ENCODE measurements at places on chromosomes 1 and 21.

GRCh38 chr1:79737193-79737592 lies 730.7 kb upstream of the ADGRL4 start:
- DNase-seq: no peak

DNA sequence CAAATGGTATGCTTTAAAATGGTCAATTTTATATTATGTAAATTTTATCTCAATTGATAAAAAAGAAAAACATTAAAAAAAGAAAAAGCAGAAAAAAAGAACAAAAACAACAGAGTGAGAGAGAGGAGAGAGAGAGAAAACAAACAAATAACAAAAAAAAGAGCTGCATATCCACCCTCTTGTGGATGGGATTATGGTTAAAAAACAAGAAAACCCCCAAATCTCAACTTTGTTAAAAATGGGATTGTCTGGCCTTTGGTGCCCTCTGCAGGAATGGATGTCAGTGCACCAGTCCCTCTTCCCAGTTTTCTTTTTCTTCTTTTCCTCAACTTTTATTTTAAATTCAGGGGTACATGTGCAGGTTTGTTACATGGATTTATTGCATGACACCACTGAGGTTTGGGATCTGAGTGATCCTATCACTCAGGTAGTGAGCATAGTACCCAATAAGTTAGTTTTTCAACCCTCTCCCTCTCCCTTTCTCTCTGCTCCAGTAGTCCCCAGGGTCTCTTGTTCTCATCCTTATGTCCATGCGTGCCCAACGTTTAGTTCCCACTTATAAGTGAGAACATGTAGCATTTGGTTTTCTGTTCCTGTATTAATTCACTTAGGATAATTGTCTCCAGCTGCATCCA lies 28.1 kb downstream of the RNF187 start:
- no peak for DNase-seq

DNA sequence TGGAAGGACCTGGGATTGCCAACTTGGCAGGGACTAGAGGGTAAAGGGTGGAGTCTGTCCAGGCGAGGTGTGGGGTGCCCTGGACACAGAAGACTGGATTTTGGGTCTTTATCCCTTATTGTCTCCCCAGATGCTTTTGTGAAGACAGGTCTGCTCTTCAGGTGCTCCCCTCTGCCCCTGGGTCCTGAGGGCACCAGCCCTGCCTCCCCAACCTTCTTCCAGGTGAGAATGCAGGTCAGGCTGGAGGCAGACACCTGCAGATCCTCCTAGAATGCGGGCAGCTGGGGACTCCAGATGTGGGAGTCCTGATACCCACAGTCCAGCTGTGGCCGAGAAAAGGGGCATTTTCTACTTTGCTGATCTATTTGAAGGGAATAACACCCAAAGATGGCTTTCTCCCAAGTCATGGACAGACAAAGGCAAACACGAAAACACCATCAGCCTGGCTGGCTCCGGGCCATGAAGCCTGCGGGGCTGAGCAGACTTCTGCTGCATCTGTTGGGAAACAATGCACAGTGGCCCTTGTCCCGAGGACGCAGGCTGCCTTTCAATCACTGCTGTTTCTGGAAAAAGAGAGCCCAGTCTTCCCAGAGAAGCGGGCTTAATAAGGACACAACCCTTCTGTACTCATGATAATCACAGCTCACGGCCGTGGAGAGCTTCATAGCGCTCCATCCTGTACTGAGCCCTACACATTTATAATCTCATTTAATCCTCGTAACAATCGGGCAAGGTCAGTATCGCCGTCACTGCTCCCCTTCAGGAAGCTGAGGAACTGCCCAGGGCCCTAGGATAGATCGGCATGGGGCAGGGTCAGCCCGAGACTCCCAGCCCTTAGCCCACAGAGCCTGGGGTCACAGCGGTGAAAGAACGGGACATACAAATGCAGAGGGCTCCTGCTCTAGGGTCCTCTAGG lies 62.0 kb upstream of the ABCG1 start:
- no peak for DNase-seq

DNA sequence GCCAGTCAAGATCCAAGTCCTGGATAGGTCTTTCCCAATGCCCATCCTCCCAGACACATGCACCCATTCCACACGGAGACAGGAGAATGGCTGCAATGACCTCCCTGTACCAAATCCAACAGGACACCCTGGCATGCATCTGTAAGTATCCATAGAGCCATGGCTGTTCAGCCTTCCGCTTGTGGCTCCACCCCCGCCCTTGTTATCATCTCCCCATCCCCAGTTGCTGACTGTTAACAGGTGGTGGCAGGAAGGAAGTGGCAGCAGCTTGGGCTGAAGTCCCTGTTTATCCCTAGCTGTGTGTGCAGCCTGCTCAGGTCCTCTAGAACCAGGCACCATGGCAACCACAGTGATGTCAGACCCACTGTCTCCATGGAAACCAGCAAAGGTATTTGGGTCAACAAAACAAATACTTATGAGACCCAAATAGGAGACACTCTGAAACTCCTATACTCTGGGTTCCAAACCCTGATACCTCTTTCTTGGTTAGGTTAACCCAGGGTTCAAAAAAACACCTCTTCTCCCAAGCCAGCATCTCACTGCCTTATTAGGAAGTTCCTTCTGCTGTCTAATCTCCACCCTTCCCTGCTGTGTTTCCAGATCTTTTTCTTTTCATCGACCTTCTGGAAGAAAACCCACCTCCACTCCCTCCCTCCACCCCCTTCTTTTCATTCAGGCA lies 721 bp downstream of the PBXIP1 start:
- DNase-seq: no peak

- DNase-seq: no peak
Measured at GRCh38 chr1:192201303-192201702, 43.0 kb downstream of the RGS18 start.

- DNase-seq: no peak
Measured at GRCh38 chr1:223226271-223226670, 83.2 kb upstream of the TLR5 start.

GRCh38 chr1:95409276-95409675 lies 175.3 kb downstream of the RWDD3 start:
- DNase-seq: no peak

- DNase-seq: no peak
Measured at GRCh38 chr21:39071623-39072214, 111.5 kb downstream of the PSMG1 start.

- DNase-seq: no peak
Measured at GRCh38 chr1:226764533-226764932, 25.5 kb upstream of the ITPKB start.

- no peak for DNase-seq
Measured at GRCh38 chr1:63328781-63329180, 6.4 kb downstream of the FOXD3 start.

DNA sequence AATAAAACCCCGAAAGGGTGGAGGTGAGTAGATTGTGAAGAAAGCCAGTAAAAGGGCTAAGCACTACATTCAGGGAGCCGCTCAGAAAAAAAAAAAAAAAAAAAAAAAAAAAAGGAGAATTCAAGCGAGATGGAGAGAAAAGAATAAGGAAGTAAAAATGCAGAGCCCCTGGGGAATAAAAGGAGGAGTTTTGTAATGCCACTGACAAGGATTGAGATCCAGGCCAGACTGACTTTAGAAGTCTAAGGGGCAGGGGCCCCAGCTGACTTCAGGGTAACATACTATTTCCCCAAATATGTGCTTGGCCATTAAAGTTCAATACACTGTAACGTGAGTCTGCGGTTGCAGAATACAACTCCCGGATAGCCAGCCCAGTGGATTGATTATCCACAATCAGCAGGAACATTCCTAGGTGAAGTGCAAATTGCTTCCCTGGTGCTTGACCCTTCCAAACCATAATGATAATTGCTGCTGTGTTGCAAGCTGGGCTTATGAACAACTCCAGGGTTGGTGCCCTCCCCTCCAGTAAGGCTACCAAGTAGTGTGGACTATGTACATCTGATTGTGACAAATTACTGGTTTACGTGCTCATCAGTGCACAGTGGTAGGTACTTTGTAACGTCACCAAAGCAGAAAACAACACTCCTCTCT lies 30.7 kb upstream of the RRP15 start:
- DNase-seq: no peak

- no peak for DNase-seq
Measured at GRCh38 chr1:109112056-109112651, 1.8 kb upstream of the ELAPOR1 start.

- no peak for DNase-seq
Measured at GRCh38 chr1:103194060-103194459, 85.7 kb upstream of the COL11A1 start.

DNA sequence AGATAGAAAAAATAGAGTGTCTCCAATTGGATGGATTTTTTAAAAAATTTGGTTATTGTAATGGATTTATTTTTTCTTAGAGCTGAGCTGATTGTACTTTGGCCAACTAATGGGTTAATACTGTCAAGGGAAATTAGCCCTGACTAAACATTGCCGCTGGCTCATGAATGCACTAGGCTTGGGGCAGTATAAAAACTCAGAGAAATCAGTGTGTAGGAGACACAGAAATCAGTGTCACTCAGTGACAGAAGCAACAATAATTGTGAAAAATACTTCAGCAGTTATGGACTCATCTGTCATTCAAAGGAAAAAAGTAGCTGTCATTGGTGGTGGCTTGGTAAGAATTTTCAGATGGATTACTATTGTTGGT lies at the start of gene KMO:
Gene KMO, plus strand, starts transcription at position 217 of the 370 bp plus-strand sequence. Its CDS starts 67 bp downstream, at position 284.
- DNase-seq: no peak

- DNase-seq: no peak
Measured at GRCh38 chr21:16587141-16587581, 857.4 kb downstream of the USP25 start.

- no peak for DNase-seq
Measured at GRCh38 chr1:210692796-210693195, 364.1 kb downstream of the HHAT start.

Data from esophagus squamous epithelium (tissue), 5 donors.